ENCODE measurements at places on chromosomes 16 and 17.

DNA sequence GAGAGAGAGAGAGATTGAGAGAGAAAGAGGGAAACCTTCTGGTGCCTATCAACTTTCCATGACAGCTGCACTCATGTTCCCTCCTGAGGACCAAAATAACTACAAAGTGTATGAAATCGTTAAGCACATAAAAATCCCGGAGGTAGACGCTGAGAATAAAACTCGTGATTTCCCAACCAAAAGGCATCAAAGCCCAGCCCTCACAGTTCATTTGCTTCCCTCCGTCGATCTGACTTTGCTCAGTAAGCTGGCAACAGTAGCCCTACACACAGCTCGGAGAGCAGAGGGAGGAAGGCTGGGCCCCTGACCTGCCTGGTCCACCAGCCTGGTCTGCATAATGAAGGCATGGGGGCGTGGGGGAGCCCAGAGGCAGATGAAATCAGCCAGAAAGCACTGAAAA lies 273.9 kb upstream of the ZFHX3 start:
- DNase-seq = no peak

DNA sequence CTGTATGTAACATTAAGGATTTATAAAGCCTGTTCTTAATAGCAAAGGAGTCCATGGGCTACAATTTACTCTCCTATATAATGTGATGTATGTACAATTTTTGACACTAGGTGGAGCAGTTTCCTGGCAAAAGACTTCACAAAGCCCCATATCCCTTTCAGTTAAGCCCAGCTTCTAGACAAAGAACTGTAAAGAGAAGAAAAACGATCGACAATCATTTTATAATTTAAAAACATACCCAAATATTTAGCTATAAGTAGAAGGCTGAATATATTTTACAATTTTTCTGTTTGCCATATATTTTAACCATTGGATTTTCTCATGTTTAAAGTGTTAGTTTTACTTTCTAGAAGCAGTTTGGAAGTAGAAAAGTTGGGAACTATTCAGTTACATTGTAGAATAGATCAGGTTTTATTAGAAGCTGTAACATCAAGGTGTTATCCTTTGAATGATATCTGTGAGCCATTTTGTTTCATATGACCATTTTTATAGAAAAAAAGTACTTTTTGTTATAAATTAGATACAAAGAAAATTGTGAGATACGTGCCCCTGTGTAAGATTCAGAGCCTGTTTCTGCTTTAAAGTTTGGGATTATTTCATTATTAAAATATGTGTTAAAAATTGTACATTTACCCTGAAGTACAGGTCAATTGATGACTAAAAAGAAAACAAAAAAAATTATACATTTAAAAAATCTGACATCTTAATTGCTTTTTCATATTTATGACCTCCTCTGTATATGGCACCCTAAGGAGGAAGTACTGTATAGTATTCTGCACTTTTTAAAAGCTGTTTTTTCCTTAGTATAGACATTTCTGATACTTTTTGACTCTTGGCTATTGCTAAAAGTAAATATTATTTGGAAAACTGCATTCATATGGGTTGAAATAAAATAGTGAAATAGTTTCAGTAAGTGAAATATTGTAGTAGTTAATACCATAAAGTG lies 46.3 kb downstream of the VMP1 start:
- DNase-seq = no peak

DNA sequence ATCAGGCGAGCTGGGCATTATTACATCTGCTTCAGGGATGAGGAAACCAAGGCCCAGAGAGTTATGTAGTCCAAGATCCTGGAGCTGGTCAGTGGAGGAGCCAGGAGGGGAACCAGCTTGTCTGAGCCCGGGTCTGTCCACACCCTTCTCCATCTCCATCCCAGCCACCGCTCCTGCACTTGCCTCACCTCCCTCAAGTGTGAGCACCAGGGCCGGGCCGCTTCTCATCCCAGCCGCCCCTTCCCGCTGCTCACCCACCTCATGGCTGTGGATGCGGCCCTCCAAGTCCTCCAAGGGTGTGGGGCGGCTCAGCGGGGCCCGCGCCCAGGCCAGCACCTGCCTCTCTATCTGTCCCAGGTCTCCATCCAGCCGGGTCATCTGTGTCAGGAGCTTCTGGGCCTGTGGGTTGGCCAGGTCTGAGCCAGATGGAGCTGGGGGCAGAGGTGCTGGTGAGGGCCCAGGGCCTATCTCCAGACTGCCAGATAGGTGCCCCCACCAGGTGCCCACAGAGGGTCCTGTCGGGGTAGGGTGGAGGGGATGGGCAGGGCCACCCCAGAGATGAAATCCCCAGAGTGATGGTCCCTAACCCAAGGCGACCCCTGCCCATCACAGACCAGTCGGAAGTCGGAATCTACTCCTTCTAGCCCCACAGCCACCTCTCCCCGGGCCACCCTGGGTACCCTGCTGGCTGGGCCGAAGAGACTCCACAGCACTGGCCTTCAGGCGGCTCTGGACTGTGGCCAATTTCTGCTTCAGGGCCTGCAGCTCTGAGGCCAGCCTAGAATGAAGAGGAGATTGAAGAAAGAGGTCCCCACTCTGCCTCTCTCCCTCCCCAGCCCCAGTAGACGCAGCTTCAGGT lies 9.4 kb downstream of the EVPL start:
- DNase-seq = no peak

- DNase-seq = no peak
These were observed at the start of gene CNTNAP4 for GRCh38 chr16:76276745-76277438. Gene CNTNAP4 (plus strand): TSS chr16:76277401. CDS start chr16:76277663, 262 bp downstream.

DNA sequence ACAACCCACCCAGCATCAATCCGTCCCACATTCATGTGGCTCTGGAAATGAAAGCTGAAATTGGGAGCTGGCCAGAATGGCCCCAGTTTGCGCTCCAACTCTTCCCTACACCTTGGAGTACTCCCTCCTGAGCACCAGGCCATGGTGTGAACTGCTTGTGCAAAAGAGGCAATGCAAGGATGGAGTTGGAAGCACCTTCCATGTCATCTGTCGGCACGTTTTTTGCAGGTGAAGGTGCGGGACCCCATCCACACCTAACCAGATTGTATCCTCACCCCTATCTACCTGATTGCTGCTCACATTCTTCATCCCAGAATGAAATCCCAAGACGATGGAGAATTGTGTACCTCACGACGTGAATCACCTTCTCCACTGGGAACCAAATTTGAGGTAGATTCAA lies 136.6 kb upstream of the WSB1 start:
- no peak for DNase-seq

DNA sequence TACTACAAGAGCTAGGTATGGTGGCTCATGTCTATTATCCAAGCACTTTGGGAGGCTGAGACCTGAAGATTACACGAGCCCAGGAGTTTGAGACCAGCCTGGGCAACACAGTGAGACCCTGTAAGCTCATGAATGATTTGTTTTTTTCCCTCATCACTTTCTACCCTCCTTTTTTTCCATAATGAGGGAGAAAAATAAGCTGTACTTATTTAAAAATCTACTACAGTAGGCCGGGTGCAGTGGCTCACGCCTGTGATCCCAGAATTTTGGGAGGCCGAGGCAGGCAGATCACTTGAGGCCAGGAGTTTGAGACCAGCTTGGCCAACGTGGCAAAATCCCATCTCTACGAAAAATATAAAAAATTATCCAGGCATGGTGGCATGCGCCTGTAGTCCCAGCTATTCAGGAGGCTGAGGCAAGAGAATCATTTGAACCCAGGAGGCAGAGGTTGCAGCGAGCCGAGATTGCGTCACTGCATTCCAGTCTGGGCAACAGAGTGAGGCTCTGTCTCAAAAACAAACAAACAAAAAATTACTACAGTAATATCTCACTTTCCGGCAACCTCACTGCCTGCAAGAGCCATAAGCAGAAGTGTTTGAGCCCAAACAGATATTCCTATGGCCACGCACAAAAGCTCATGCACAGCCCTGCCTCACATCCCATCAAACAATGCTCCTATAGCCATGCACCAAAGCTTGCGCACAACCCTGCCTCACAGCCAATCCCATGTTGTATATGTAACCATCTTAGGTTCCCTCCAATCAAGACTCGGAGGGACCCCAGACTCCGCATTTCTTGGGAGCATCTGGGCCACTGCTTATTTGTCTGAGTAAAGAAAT lies 37.4 kb downstream of the TK2 start:
- DNase-seq = no peak

DNA sequence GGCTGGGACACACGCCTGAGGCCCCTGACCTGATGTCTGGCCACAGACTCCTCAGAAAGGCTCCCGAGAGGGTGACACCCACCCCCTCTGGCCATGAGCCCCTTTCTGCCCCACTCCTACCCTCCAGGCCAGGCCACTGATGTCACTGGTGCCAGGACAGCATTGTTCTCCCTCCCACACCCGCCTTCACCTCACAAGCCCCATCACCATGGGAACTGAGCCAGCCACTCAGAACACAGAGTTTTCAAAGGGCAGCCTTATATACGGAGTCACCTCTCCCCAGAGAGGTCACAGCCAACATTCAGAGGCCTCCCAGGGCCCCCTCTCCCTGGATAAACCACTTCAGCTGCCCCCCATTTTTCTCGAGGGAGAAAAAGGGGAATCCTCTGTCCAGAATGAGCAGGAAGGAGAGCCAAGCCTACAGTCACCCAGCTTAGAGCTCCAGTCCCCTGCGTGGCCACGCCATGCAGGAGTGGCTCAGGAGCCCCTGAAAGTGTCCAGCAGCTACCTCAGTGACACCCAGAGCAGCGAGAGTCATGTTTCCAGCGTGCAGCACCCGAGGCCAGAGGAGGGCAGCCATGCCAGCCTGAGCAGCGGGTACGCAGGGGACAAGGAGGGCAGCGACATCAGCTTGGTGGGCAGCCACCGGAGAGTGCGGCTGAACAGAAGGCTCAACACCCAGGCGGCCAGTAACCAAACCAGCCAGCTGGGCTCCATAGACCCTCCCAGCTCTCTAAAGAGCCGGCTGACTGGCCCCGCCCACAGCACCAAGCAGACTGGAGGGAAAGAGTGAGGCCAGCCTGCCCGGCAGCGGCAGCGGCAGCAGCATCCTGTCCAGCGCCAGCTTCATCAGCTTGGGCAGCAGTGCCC lies at the start of gene C16orf82:
Gene C16orf82 (plus strand): TSS at position 260 of the 870 bp plus-strand sequence.
- no peak for DNase-seq

- DNase-seq = no peak
These were observed 465.0 kb upstream of the MAF start for GRCh38 chr16:80065541-80065940.

GRCh38 chr17:76635039-76635438 lies 8.5 kb downstream of the ST6GALNAC1 start:
- DNase-seq = no peak

DNA sequence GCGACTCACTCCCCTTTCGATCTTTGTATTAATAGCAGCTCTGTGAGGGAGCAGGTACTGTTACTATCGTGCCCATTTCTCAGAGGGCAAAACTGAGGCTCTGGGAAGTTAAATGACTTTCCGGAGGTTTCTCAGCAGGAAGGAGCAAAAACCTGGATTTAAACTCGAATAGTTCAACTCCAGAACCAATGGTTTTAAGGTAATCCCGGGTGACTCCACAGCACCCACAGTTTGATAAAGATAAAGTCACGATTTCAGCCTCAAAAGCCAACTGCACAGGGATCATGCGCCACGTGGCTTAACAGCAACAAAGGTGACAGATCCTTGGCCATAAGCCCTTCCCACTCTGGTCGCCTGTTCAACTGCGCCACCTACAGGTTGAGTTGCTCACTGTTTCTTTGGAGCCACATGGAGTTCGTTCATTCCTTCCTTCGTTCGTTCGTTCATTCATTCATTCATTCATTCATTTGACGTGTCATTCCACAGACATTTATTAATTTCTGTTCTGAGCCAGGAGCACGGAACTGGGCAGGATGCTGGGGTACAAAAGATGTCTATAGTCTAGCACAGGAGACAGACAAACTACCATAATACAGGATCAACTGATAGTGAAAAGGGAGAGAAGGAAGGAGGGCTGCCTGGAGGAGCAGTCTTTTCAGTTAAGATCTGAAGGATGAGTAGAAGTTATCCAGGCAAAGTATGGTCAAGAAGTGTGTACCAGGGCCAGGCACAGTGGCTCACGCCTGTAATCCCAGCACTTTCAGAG lies 134.8 kb downstream of the HS3ST2 start:
- peak; percentile 35 for DNase-seq

- DNase-seq = peak; percentile 87
These were observed 9.6 kb downstream of the LLGL2 start for GRCh38 chr17:75535119-75535537.

- no peak for DNase-seq
These were observed 107.6 kb upstream of the LHX1 start for GRCh38 chr17:36829676-36830075.

DNA sequence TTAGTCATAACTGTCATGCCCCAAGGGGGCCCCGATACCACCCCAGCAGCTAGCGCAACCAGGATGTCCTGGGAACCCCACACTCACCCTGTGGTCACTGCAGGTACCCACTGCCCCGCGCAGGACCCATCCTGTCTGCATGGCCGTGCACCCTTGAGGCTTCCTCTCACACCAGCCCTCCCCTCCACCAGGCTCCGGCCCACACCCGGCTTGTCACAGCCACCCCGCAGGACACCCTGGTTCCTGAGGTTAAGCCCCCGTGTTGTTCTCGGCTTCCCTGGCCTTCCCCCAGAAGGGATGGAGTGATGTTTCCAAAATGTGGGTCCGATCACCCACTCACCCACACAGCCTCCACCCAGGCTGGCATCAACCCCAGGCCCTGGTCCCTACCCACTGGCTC lies 7.5 kb downstream of the DNASE1L2 start:
- no peak for DNase-seq

DNA sequence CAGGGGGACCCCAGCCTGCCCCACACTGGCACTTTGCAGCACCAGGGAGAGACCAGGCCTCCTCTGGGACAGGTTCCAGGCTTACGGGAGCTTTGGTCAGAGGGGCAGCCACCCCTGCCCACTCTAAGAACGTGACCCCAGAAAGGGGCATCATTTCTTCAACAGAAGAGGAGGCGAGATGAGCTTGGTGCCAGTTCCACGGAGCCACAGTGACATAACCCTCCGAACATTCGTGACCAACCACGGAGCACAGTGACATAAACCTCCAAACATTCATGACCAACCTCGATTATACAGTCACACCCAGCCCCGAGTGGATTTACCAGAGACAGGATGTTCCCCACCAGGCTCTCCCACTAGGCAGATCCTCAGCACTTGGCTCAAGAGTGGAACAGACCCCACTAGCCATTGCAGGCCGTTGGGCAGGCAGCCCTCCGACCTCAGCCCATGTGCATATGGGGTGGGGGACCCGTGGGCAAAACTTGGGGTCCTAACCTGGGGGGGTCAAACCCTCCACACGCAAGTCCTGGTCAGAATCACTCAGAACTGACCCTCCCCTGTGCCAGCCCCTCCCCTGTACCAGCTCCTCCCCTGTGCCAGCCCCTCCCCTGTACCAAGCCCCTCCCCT lies 112.9 kb downstream of the METRNL start:
- DNase-seq = no peak
